Mammary epithelial cell (primary cell): ENCODE measurements at places on chromosomes 1 and 21. TPM values are rescaled to one million over a fixed set of nuclear protein-coding genes. Genes with fewer than 3 reads are reported as not detected.
A peak's percentile ranks its signal among the peaks of the same experiment; 100 is the strongest.

RIPPLY3 gene
- 0.17 TPM for total RNA-seq

C1orf115 gene
- 0.64 and 1.3 TPM in 2 replicates for total RNA-seq

DNA sequence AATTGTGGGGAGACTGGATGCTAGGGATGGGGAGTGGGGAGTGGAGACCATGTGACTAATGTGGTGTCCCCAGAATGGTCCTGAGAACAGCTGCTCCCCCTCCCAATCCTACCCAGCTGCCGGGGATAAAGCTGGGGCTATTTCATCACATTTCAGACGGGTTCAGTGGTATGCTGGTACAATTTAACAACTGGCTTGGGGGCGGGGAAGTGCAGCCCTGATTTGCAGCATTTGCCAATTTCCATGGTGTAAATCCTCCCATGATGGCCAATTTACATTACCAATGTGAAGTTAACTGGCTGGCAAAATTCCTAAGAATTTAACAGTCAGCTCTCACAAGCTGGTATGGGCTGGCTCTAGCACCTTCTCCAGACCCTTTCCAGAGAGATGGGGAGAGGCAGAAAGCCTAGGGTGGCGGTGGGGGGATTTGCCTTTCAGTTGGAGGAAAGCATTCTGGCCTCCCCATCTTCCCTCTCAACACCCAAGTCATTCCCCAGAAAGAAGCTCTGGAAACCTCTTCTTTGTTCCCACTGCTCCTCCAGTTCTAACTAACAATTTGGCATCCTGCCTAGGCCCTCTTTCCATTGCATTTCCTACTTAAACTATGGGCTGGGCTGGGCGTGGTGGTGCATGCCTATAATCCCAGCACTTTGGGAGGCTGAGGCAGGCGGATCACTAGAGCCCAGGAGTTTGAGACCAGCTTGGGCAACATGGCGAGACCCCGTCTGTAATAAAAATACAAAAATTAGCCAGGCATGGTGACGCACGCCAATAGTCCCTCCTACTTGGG is 11.3 kb upstream of the ADGRB2 start:
- DNase-seq: no peak

DNA sequence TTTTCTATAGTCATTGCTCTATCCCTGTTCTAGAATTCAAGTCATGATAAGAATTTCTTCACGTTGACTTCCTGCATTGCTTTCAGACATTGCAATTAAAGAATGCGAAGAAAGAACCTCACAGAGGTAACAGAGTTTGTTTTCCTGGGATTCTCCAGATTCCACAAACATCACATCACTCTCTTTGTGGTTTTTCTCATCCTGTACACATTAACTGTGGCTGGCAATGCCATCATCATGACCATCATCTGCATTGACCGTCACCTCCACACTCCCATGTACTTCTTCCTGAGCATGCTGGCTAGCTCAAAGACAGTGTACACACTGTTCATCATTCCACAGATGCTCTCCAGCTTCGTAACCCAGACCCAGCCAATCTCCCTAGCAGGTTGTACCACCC is 10.6 kb downstream of the APCS start:
- DNase-seq: peak; percentile 93

MNDA gene
- total RNA-seq: not detected in 2 replicates

DNA sequence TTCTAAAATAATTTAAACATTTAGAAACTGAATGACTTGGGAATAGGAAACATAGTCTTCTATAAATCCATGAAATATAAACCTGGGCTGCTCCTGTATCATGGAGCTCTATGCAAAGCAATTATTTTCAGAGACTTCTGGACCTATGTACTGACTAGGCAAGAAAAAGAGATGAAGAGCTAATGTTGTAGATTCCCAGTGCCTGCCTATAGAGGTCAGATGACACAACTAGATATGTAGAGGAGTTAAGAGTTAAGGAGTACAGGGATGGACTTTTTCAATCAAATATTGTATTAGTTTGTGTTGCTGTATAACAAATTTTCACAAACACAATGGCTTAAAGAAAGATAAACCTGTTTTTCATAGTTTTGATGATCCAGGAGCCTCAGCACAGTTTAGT is 1434.5 kb downstream of the KCNT2 start:
- DNase-seq: no peak

- no peak for DNase-seq
These were observed 86.0 kb downstream of the SLC35F3 start for GRCh38 chr1:233990486-233990885.
